ENCODE measurements at places on chromosomes 3 and 15. TPM values are rescaled to one million over a fixed set of nuclear protein-coding genes. Genes with fewer than 3 reads are reported as not detected.

The TMEM62 gene
- total RNA-seq, result 4.0 TPM

GRCh38 chr3:156711113-156711512 lies 36.7 kb downstream of the TIPARP start:
- DNase-seq, result no peak

- no peak for DNase-seq
Measured at GRCh38 chr3:125165189-125165947, 47.2 kb downstream of the SLC12A8 start.

The KLHL24 gene
- 33.5 TPM for total RNA-seq

DNA sequence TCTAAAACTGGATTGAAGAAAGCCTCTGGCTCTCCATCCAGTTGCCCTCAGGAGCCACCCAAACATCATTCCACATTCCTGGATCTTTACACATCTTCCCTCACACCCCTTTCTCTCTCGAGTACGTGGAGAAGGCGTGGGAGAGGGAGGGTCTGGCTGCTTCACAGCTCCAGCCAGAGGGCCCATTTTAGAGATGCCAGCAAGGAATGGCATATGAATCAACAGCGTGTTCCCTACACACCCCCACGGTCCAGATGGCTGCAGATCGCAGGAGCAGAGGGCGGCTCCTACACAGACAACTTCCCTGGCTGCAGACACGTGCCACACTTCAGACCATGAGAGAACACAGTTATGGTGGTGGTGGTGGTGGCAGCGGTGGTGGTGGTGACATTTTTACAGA lies 280.1 kb downstream of the ERC2 start:
- no peak for DNase-seq

The SLC9C1 gene
- 0.24 TPM for total RNA-seq

DNA sequence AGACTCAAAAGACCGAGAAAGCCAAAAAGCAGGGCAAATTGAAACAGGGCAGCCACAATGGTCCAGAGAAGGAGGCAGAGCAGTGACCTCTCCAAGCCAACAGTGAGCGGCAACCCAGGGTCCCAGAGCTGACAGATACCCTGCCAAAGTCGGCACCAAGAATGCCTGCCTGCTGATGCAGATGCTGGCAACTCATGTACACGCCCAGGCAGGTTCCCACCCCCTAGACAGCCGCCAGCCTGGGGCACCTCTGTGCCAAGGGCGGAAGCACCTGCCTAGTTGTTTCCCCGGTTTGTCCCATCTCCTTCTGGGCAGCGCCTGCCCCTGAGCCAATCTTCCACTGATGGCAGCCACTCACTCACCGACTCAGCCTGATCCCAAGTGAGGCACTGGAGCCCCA lies 22.1 kb downstream of the KLHL25 start:
- no peak for DNase-seq

The CTXN2 gene
- not detected for total RNA-seq

GRCh38 chr15:89067751-89068150 lies 20.5 kb upstream of the ABHD2 start:
- no peak for DNase-seq

DNA sequence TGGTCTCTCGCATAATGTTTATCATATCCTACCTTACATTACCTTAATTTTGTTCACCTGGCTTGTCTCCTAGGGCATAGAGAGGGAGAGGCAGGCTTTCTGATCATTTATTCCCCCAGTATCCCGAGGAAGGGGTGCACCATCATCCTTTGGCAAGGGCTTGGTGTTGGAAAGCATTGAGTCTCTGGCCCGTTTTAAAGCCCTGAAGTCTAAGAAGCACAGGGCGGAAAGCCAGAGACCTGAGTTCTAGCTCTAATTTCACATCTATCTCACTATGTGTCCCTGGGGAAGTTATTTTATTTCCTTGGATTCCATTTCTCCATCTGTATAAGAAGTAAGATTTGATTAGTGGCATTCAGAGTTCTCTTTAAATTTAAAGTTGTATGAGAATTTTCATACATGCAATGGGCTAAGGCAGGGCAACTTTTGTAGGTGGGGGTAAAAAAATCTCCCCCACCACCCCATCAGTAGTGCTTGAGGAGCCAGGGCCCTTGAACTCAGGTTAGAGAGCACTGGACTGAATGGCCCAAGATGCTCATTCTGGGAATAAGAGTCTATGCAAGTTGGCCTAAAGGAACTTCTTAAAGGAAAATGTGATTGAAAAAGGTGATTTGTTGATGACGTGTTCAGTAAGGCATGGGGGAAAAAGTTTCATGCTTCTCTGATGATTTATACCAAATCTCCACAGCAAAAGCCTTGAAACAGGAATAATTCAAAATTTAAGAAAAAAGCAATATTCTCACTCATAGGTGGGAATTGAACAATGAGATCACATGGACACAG lies 10.1 kb downstream of the TMC3 start:
- DNase-seq, result no peak

The GNAT1 gene
- not detected for total RNA-seq

The MYZAP gene
- 0.94 TPM for total RNA-seq

The NEK10 gene
- total RNA-seq, result 0.84 TPM

- DNase-seq, result no peak
Measured at GRCh38 chr3:9679476-9680080, 24.1 kb upstream of the CPNE9 start.

DNA sequence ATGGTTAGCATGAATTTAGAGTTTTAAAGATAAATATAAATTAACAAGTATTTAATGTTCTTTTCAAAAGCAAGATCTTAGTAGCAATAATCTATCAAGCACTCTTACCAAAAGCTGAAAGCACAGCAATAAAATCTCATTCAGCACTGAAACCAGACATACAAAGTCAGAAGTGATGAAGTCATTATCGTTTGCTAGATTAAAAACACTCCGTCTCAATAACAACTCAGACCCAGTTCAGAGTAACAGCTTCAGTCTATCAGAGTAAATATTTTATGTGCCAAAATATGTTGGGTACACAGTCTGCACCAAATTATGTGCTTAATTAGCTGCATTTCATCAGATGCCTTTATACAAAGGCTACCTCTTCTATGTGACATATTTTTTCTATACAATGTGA lies 41.6 kb downstream of the CPA3 start:
- no peak for DNase-seq

The SPESP1 gene
- total RNA-seq, result not detected

DNA sequence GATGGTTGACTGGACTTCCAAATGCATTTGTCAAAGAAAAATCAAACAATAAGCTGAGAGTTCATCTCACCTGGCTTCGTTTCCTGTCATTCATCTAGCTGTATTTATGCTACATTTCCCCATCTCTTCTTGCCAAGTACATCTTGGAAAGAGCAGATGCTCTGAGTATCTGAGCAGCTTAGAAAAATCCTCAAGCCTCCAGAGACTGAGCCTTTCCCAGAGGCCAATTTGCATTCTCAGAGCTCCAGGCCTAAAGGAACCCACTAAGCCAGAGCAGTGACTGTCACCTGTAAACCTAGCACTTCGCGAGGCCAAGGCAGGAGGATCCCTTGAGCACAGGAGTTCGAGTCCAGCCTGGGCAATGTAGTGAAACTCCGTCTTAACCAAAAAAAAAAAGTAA lies 100.5 kb downstream of the XXYLT1 start:
- DNase-seq, result no peak

GRCh38 chr3:51813539-51813938 lies 34.5 kb upstream of the IQCF6 start:
- no peak for DNase-seq

- DNase-seq, result no peak
Measured at GRCh38 chr3:69488026-69488425, 102.1 kb upstream of the FRMD4B start.

- no peak for DNase-seq
Measured at GRCh38 chr3:160183345-160184076, 41.7 kb upstream of the C3orf80 start.

GRCh38 chr15:44427756-44428724 lies 611 bp downstream of the CTDSPL2 start:
- DNase-seq, result no peak

DNA sequence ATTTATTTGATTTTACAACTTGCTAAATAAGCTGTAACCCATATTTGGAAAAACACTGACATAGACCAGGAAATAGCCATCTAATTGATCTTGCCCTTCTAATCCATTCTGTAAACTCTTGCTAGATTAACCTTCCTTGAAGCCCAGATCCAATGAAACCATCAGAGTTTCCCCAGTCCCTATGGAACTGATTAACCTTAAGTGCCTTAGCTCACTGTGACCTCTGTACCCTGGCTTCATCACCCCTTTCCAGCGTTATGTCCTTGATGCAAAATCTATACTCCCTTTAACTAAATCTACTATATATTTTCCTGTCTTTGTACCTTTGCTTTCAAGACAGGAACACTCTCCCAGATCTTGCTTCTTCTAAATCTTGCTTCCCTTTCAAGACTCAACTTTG lies 42.9 kb upstream of the CADPS start:
- DNase-seq, result no peak

The CCDC80 gene
- total RNA-seq, result 12.6 TPM

DNA sequence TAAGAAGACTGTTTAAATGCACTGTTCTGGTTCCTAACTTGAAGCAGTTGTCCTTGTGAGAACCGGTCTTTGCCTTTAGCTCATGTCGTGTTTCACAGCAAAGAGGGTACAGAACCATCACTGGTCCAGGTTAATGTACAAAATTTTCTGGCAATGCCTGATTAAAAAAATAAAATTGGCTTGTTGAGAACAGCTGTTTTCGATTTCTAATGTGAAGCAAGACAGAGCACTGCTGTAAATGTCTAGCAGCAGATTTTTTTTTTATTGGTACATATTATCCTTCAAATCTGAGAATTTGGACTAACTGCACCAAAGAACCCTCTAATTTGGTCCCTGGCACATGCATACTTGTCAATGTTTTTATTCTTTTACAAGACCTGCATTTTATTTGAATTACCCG lies 103.3 kb downstream of the STT3B start:
- DNase-seq, result no peak

The HEMK1 gene
- total RNA-seq, result 9.6 TPM

DNA sequence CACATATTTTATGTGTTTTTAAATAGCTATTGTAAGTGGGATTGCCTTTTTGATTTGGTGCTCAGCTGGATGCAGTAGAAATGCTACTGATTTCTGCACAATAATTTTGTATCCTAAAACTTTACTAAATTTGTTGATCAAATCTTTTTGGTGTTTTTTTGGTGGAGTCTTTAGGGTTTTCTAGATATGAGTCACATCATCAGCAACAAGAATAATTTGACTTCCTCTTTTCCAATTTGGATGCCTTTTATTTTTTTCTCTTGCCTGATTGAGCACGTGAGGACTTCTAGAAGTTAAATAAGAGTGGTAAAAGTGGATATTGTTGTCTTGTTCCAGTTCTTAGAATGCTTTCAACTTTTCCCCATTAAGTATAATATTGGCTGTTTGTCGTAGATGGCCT lies 51.3 kb downstream of the TLNRD1 start:
- DNase-seq, result no peak

The AADAC gene
- not detected for total RNA-seq

GRCh38 chr3:42750834-42751233 lies 22.2 kb downstream of the CCDC13 start:
- no peak for DNase-seq

DNA sequence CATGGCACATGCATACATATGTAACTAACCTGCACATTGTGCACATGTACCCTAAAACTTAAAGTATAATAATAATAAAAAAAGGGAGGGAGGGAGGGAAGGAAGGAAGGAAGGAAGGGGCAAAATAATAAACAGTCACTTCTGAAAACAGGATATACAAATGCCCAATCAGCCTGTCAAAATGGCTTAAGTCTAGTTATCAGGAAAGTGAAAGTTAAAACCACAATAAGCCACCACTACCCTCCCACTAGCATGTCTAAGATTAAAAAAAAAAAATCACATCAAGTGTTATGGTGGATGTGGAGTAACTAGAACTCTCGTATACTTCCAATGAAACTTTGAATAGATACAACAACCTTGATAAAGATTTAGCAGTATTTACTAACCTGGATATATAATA lies 145.6 kb upstream of the GMNC start:
- no peak for DNase-seq

DNA sequence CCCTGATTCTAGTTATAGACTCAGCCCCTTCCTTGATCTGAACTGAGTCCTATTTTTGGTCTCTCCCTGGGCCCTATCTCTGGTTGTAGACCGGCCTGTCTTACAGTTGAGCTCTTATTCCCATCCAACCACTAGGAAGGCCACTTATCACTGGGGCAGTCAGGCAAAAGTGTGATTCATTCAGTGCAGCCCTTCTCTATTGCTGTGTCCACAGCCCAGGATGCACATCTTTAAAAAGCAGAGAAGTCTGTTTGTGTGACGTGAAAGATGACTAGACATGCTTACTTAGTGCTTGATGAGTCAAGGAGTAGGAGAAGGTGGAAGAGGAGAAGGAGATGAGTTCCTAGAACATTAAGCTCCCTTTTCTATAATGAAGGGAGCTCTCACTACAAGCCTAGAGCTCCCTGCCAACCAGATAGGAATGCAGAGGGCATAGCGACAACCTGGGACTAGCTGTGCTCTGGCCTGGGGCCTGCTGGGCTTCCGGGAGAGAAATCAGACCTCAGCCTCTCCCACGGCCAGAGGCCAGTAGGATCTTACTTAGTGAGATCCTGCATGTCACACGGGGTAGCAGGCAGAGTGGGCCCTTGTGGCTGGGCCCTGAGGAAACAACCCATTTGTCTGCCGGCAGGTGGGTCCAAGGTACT lies 25.7 kb downstream of the INSYN1 start:
- no peak for DNase-seq

The EFCAB12 gene
- 0.75 TPM for total RNA-seq

- no peak for DNase-seq
Measured at GRCh38 chr3:63595221-63595620, 57.3 kb upstream of the SNTN start.

DNA sequence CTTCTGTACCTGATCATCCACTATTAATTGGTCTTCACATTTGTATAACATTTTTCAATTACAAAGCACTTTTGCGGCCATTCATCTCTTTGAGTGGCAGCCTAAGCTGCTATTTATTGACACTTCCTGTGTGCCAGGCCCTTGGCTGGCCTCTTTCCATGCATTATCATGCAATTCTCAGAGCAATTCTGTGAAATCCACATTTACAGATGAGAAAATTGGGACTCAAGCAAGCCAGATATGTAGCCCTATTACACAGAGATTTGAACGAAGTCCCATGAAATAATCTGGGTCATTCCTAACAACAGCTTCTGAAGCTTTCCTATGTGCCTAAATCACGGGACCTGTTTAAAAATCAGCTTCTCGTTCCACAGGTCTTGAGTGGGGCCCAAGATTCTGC lies 17.4 kb downstream of the SLC6A1 start:
- DNase-seq, result no peak

DNA sequence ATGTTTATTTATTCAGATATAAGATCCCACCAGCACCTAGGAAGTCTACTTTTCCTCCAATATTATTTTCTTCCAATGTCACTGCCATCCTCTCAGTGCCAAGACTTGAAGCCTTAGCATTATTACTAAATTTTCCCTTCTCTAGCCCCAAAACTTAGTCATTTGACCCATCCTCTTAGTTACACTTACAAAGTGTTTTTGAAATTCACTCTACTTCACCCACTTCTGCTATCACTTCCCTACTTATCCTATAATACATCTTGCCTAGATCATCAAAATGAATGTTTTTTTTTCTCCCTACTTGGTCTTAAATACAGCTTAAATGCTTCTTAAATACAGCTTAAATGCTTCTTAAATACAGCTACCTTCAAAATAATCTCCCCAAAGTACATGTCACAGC lies 376.6 kb downstream of the RSL24D1 start:
- no peak for DNase-seq

GRCh38 chr3:182028081-182028480 lies 316.4 kb downstream of the SOX2 start:
- DNase-seq, result no peak

The CELF6 gene
- 0.19 TPM for total RNA-seq
